ENCODE measurements at places on chromosomes 1 and 21. TPM values are rescaled to one million over a fixed set of nuclear protein-coding genes. Genes with fewer than 3 reads are reported as not detected.

GRCh38 chr1:223845037-223845809, 524 bp downstream of the TP53BP2 start:
- DNase-seq: no peak

DNA sequence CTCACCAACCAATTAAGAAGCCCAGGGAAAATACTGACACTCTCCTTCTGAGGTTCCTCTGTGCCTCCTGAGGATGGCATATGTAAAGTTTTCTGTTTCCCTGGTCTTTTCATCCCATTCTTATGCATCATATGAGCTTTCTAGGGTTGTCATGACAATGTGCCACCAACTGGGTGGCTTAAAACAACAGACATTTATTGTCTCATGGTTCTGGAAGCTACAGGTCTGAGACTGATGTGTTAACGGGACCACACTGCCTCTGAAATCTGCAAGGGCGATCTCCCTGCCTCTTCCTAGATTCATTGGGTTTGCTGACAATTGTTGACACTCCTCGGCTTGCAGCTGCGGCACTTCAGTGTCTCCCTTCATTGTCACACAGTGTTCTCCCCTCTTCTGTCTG, 308.4 kb downstream of the RGS7 start:
- DNase-seq: no peak

DNA sequence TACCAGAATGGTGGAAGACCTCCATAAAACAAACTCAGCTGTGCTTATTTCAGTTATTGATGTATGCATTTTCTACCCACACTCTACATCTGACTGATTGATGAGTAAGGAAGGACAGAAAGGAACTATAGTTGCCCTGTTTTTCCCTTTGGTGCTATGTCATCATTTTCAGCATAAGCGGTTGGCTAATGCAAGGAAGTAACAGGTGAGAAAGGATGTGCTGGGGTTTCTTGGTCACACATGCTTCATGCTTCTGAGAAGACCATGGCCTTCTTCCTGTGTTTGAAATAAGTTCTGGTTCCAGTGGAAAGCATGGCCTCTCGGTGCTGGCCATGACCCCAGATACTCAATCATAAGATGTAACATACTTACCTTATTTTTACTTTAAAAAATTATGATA, 541.2 kb downstream of the PTPRU start:
- no peak for DNase-seq

The OR2AK2 gene
- polyA plus RNA-seq: not detected

The SPATA45 gene
- 0.77 TPM for polyA plus RNA-seq

The SEMA4A gene
- 60.8 TPM for polyA plus RNA-seq

Measured in GM12878 (cell line).